Activated CD8-positive, alpha-beta memory T cell treated with anti-CD3 and anti-CD28 coated beads for 48 hours (primary cell): ENCODE measurements at places on chromosomes 6 and 20.

GRCh38 chr20:22389836-22390542 lies 194.4 kb downstream of the FOXA2 start:
- DNase-seq = no peak

GRCh38 chr20:36402708-36403107 lies 96.6 kb downstream of the DLGAP4 start:
- no peak for DNase-seq

- no peak for DNase-seq
These were observed 11.5 kb downstream of the CALHM5 start for GRCh38 chr6:116522896-116523295.

DNA sequence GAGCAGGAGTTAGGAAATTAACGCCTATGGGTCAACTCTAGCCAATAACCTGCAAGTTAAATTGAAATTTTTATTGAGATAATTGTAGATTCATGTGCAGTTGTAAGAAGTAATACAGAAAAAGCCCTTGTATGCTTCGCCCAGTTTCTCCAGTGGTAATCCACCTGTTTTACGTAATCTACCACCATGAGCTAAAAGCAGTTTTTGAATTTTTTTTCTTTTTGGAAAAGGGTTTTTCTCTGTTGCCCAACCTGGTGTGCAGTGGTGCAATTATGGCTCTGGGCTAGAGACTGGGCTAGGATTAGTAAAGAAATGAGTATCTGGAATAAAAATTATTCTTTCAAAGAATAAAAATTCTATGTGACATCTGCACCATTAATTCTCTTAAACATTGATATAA lies 116.2 kb downstream of the ZFP64 start:
- DNase-seq = no peak

GRCh38 chr20:22582964-22583772 lies 1.2 kb downstream of the FOXA2 start:
- DNase-seq = no peak
